ENCODE measurements at places on chromosomes 1 and 21.

GRCh38 chr1:167364826-167365225 is 144.1 kb downstream of the POU2F1 start:
- DNase-seq = no peak

DNA sequence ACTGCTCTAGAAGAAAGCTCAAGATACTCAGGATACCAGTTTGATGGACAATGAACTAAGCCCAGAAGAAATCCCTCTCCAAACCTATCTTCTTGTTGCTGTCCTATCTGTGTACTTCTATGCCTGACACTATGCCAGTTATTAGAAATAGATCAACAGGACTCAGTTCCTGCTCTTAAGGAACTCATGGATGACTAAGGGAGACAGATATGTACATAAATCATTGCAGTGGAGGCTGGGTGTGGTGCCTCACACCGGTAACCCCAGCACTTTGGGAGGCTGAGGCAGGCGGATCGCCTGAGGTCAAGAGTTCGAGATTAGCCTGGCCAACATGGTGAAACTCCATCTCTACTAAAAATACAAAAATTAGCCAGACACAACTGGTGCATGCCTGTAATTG is 42.4 kb upstream of the AK4 start:
- peak; percentile 34 for DNase-seq

DNA sequence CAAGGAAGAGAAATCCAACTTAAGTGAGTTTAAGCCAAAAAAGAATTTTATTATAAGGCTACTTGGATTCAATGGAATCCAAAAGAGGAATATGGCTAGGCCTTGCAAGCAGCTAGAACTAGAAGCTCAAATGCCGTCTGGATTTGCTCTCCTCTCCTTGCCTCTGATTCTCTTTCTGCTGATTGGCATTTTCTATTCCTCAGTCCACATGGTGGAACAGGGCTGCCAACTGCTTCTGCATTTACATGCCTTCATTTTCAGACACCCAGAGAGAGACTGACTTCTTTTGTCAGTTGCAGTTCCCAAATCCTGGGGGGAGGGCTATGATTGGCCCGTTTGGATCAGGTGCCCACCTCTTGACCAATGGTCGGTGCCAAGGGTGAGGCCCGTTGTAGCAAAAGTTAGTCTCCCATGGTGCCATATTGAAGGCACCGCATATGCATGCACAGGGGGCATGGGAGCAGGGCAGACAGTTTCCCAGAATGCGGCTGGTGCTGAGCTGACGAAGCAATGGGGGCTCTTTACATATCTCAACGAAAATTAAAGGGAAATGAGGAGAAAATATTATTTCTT is 18.3 kb downstream of the ZBTB18 start:
- no peak for DNase-seq

DNA sequence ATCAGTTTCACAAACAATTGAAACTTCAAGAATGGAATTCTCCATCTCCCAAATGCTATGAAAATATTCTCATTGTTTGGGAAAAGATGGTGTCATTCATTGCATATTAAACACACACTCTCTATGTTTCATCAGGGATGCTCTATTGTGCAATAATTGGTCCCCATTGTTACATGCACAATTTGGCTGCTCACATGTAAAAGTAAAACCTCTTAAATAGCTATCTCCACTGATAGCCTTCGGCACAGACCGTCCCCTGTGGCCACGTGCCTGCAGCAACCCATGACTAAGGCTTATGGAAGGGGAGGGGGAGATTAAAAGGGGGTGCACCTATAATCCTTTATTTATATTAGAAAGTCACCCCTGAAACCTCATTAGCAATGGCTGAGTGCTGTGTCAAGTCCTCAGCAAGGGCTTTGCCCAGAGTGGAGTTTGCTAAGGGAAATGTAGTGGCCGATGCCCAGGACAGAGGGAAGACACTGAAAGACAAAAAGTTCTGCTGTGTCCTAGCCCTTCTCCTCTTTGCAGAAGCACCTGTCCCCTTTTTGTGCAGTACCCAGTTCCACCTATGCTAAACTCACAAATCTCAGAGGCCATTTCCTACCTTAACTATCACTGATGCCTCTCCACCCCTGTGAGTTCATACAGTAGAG is 309.6 kb upstream of the ESRRG start:
- DNase-seq = no peak

DNA sequence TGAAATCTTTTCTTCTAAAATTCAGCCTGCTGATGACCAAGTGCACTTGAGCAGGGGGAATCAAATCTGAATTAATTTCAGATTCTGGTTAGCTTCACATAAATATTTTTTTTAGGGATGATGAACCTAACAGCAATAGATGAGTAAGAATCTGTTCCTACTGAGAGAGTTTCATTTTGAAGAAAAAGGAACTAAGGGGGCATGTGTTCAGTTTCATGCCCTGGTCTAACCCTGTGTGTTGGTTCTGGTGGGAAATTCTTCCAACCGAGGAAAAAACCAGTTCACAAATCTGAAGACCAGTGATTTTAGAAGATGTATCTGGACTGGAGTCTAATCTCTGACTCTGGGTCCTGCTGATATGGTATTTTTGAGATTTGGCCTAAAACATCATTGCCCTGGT is 13.7 kb downstream of the SELL start:
- no peak for DNase-seq

- DNase-seq = no peak
Observed at GRCh38 chr1:51280321-51280978, 44.4 kb downstream of the RNF11 start.

- DNase-seq = no peak
Observed at GRCh38 chr1:193189442-193190095, 3.2 kb upstream of the B3GALT2 start.

GRCh38 chr1:234772345-234773147 is 162.6 kb upstream of the IRF2BP2 start:
- DNase-seq = peak; percentile 99

GRCh38 chr1:43237121-43237520 is 32.7 kb upstream of the TMEM125 start:
- DNase-seq = no peak

DNA sequence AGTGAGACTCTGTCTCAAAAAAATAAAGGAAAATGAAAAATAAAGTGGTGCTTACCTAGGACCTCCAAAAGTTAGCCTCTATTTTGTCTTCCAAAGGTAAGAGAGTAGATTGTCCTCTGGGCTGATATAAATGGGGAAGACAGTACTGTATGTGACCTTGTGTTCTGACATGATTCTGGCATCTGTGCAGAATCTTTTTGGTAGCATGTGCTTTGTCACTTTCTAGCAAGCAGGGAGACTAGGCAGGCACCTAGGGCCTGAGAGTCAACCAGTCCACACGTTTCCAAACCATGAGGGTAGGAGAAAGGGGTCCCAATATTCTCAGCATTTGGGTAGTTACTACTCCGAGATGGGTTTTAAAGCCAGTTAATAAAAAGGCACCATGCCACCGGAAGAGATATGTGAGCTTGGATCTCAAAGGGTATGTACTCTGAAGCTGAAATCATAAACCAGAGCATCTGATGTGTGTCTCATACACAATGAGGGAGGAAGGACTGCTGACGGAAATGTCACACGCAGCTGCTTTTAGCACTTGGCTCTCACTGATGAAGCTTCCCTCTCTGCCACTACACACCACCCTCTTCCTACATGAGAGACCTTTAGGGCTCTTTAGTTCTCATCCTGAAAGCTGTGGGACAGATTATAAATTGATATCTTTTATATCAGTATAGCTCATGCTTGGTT is 27.0 kb upstream of the SLC16A1 start:
- DNase-seq = no peak

GRCh38 chr1:6688001-6688400 is 13.6 kb downstream of the DNAJC11 start:
- peak; percentile 14 for DNase-seq

All from fibroblast of skin of abdomen (primary cell).